ENCODE measurements at places on chromosomes 3 and 15.

GRCh38 chr3:182238126-182238525, 526.4 kb downstream of the SOX2 start:
- DNase-seq: no peak

GRCh38 chr15:100696452-100696851, 94.1 kb downstream of the ASB7 start:
- no peak for DNase-seq

GRCh38 chr15:69668039-69668705, 215.6 kb downstream of the RPLP1 start:
- DNase-seq: no peak

- DNase-seq: no peak
Observed at GRCh38 chr3:10358309-10358980, 37.5 kb upstream of the SEC13 start.

- no peak for DNase-seq
Observed at GRCh38 chr15:61682891-61683735, 377.1 kb downstream of the VPS13C start.

- no peak for DNase-seq
Observed at GRCh38 chr3:168091302-168091858, 4.3 kb downstream of the GOLIM4 start.

DNA sequence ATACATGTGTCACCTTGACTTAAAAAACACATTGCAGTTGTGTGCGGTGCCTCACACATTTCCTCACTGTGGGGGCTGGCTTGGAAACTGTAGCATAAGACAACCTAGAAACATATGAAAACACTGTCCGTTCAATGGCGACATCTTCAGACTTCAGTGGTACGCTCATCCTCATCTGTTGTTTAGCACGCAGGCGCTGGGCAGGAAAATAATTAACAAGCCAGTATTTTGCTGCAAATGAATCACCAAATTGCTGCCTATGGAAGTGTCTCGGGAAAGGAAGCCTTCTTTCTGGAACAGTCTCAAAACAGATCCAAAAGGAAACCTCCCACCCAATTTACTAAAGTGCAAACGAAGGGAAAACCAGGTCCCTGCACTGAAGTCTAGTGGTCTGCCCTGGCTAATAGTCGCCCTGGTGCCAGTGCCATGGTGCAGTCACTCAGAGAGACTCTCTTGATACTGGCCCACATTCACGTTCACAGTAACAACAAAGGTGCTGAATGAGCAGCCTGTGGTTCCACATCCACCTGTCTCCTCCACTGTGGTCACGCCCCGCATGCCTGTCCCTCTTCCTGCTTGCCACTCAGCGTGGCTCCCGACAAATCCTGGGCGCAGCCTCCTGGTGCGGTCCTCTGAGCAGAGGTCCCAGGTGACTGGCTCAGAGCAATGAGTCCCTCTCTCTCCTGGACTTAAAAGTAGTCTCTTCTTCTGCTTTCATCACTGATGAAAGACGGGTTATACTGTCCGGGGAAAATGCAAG, 35.6 kb upstream of the MUC13 start:
- DNase-seq: no peak

DNA sequence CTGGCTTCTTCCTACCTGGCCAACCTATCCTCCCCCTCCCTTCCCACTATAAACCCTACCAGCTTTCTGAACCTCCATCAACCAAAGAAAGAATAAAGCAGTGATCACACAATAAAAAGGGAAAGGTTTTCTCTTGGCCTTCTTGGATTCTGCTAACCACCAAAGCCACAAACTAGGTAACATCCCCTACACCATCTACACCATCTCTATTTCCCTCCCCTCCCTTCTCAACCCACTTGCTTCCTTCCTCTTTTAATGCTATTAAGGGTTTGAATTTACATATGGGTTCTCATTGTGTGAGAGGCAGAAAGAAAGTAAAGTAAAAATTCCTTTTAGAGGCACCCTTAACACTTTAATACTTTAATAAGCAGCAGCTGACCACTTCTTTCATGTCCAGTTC, 25.8 kb upstream of the RSL24D1 start:
- no peak for DNase-seq
